ENCODE measurements at places on chromosomes 7 and 10.

DNA sequence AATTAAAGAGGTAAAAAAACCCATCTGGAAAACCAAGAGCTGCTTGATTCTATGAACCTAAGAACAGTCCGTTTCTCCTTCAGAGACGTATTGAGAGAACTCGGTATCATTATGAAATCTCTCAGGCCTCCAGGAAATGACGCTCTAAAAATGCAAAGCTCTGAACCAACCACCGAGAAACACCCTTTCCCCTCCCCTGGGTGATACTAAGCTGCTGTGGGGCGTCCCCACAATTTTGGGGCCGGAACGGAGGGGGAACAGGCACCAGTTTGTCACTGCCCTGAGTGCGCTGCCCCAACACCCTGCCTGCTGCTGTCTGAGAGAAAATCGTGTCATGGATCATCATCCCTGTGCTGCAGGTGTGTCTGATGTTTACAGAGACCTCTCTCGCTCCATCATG is 509.5 kb downstream of the DNAJB6 start:
- DNase-seq, result no peak

GRCh38 chr7:139095194-139095659 is 14.3 kb downstream of the ZC3HAV1 start:
- peak; percentile 92 for DNase-seq

GRCh38 chr10:29734962-29735627 is 100.3 kb upstream of the SVIL start:
- DNase-seq, result peak; percentile 67

DNA sequence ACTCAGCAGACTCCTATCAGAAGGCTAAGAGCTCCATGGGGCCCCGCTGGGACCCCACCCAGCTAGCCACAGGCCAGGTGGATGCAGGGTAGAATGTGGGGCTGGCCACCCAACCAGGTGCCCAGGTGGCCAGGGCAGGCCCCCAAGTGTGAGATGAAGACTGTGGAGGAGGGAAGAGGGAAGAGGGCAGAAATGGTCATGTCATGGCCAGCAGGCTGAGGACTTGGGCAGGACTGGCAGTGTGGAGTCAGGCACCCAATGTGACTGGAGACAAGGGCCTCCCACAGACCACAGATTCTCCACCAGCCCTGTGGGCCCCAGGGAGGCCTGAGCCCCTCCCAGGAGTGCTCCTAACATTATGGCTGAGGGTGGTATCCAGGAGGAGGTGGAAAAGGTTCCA is 141.6 kb downstream of the TNS3 start:
- no peak for DNase-seq

DNA sequence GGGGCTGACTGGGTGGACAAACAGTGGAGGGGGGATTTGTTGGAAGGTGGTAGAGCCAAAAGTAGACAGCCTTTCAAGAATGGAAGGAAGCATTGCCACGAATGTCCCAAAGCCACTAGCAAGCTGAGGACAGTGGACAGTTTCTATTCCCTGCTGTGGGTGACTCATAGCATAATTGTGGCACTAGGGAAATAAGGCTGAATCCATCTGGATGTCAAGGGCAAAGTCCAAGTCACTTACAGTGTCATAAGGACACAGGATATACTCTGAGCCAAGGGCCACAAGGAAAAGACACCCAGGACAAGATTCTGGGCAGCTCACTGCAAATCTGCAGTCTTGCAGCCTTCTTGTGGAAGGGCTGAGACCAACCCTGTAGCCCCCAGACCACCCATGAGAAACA is 79.7 kb downstream of the FRMPD2 start:
- no peak for DNase-seq

DNA sequence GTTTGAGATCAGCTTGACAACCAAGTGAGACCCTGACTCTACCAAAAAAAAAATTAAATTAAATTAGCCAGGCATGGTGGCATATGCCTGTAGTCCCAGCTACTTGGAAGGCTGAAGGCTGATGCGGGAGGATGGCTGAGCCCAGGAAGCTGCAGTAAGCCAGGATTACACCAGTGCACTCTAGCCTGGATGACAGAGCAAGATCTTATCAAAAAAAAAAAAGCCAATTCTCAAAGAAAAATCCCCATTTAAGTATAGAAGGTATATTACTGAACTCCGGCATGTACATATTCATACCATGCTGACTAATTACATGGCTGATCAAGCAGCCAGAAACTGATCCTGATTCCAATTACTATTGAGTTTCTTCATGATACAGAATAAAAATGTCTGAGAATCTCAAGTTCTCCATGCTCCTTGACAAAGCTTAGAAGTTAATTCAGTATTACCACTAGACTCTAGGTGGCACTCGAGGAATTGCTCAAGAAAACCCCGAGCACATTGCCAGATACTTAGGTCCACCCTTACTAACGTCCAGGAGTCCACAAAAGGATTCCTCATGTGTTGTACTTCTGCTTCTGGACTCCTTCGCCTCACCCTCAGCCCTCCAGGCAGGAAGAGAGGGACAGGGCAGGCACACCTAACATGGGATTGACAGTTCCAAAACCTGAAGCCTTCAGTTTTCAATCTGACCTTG is 148.9 kb downstream of the PARD3 start:
- DNase-seq, result no peak

DNA sequence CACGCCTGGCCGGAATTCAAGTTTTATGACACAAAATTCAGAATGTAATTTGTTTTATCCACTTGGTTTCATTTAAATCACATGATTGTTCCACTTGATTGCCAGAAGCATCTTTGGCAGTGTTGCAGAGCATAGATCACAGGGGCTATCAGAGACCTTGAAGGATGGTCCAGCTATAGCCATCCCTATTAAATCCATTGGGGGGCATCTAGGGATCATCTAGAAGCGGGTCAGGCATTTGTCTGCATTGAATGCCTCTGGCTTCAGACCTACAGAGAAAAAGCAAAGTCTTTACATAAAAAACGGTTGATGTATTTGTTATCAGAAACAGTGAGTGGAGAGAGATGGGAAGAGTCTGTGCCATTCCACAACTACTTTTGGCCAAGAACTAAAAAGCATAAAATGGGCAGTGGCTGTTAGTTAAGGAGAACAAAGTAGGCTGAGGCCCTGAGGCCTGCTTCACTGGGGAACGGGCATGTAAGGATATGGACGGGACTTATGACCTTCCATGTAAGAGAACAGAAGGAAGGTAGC is 146.3 kb downstream of the NXPH1 start:
- DNase-seq, result no peak

- peak; percentile 40 for DNase-seq
These were observed 8.1 kb downstream of the SRGN start for GRCh38 chr10:69096045-69096444.

All from activated CD8-positive, alpha-beta T cell treated with anti-CD3 and anti-CD28 coated beads, Interleukin-2, amount 10 ng/mL, durations not matched to agents 7 days and 5 days (primary cell).